ENCODE measurements at places on chromosomes 11 and 22.

- DNase-seq, result no peak
These were observed 26.1 kb downstream of the MADD start for GRCh38 chr11:47296045-47296444.

DNA sequence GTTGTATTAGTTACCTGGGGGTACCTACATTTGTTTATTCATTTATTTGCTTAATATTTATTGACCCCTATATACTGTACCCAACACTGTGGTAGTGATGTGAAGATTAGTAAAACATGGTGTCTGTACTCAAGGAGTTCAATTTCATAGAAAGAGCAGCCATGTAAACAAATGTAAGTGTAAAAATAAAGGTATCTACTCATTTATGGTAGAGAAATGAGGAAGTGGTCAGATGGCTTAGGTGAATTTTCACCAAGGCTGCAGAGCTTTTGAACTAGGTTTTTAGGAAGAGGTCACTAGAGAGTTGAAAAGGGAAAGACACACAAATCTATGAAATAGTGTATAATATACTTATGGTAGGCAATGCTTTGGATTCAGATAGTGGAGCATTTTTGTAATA is 11.1 kb downstream of the CTR9 start:
- no peak for DNase-seq

GRCh38 chr22:29254286-29254660 is 13.5 kb downstream of the RHBDD3 start:
- no peak for DNase-seq

GRCh38 chr11:57116654-57117053 is 65.1 kb upstream of the LRRC55 start:
- DNase-seq, result peak; percentile 23

DNA sequence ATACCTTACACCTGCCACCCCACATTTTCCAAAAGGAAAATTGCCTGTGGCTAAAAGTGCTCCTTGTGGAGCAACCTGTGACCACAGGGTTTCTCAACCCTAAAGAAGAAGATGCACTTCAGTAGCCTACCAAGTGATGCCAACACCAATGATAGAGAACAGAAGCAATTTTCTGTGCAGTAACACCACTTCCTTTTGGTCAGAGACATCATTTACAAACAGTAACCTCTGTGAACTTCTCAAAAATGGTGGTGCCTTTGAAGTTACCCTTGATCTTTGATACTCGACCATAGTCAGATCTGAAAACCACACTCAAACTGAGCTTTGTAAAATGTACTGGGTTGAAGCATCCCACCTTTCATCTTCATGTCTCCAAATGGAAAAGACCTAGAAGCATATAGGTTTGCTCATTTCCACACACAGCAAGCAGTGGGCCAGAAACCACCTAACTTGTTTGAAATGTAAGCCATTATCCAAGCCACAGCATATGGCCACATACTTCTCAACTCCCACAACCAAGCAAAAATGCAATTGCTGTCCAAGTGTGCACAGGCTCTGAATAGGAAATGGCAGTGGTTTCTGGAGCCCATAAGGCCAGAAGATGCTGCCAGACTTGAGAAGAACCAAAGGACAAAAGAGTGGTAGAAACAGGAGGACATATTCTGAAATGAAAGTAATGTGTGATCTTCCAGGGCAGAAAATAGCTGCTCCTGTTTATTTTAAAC is 24.3 kb downstream of the MPPED2 start:
- DNase-seq, result no peak

DNA sequence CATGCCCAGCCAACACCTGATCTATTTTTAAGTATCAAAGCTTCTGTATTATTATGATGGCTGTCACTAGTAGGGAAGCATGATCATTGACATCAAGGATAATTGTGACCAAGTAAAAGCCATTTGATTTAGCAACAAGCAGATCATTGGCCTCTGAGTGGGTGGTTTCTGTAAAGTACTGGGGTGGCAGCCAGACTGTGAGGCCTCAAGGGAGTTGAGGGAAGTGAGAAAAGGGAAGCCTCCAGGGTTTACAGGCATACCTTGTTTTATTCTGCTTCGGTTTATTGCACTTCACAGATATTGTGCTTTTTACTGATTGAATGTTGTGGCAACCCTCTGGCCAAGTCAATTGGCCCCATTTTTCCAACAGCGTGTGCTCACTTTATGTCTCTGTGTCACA is 60.1 kb downstream of the PRR5L start:
- peak; percentile 66 for DNase-seq

DNA sequence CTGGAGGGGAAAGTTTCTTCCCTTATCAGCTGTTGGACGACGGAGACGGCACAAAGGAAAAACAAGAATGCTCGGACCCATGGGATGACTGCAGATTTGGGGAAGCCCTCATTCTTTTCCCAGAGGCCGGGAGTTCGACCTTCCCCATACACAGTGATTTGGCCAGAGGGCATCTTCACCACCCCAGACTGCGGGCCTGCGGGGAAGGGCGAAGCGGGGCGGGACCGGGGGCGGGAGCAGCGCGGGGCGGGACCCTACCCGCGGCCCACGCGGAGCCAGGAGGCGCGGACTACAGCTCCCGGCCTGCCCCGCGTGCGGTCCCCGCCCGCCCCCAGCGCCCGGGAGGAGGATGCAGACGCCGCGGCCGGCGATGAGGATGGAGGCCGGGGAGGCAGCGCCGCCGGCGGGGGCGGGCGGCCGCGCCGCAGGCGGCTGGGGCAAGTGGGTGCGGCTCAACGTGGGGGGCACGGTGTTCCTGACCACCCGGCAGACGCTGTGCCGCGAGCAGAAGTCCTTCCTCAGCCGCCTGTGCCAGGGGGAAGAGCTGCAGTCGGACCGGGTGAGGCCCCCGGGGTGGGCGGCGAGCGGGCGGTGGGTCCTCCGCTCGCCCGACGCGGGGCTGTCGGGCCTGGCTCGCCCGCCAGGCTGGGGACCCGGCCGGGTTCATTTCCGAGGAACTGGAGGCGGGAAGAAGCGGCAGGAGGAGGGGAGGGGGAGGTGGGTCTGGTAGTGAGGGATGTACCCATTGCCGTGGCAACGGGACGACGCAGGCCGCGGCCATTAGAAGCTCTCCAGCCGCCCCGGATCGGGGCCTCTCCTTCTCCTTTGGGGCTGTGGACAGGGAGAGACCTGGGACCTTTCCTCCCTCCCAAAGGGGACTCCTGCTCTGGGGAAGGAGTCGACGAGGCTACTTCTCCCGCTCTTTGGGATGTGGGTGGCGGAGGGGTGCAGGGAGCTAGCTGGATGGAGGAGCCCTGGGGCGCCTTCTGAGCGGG is at the start of gene KCTD17:
TSS of gene KCTD17 (plus strand) at position 352 of the 995 bp plus-strand sequence. CDS start at position 371, 19 bp downstream.
- peak; percentile 17 for DNase-seq

- no peak for DNase-seq
These were observed 7.7 kb downstream of the ANKRD49 start for GRCh38 chr11:94501522-94501921.

GRCh38 chr22:32271389-32271788 is 16.2 kb upstream of the SLC5A4 start:
- DNase-seq, result no peak

DNA sequence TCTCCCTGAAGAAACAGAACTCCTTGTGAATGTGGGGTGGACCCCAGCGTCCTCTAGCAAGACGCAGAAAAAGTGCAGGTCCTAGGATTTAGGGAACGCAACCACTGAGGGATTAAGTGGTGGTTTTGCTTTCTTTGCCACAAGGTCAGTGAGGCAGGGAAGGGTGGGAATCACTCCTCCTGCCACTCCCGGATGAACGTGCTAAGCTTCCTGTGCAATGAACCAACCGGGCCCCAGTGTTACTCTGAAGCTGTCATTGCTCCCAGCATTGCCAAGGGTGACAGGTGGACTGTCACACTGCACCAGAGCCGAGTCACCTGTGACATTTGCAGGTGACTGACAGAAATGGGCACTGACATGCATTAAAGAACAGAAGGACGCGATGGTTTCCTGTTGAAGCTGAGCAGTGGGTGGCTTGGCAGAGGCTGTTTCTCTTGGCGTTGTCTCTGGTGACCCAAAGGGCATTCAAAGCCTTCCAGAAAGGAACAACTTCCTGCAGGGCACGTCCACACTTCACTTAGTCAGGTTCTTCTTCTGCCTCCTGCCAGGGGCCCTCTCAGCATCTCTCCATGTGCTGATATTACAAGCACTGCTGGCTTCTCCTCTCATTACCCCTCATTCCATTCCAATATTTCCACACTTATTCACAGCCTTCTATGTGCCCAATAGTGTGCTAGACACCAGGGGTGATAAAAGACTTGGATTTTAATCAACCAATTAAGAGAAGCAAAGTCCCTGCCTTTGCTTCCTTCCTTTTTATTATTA is 9.7 kb downstream of the KIRREL3 start:
- DNase-seq, result no peak

GRCh38 chr22:32622004-32622743 is 147.6 kb downstream of the FBXO7 start:
- DNase-seq, result no peak

DNA sequence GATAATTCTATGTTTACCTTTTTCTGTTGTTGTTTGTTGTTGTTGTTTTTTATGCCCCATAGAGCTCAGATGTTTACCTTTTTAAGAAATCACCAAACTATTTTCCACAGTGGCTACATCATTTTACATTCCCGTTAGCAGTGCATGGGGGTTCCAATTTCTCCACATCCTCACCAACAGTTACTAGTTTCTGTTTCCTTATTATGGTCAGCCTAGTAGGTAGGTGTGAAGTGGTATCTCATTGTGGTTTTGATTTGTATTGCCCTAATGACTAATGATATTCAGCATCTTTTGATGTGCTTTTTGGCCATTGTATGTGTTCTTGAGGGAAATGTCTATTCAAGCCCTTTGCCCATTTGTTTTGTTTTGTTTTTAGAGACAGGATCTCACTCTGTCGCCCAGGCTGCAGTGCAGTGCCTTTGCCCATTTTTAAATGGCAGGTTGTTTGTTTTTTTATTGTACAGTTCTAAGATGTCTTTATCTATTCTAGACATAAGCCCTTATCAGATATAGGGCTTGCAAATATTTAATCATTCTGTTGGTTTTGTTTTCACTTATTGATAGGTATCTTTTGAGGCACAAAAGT is 27.5 kb downstream of the CHEK2 start:
- DNase-seq, result no peak

- no peak for DNase-seq
These were observed 9.6 kb upstream of the CERK start for GRCh38 chr22:46747646-46748045.

GRCh38 chr11:87015645-87016044 is 22.1 kb upstream of the TMEM135 start:
- DNase-seq, result no peak

DNA sequence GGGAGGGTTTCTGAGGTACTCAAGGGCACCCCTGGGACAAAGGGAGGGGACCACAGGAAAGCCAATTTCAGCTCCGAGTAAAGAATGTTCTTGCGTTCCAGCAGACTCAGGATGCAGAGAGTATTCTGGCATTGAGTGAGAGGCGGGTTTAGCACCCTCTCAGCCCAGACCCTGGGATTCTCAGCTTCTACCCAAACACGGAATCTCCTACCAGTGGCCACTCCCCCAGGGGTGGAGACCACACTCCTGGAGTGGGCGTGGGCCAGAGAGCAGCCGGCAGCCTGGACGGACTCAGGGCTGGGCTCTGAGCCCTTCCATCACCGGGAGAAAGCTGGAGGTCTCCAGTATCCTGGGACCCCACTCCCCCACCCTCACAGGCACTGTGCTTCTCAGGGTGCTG is 26.1 kb upstream of the TTLL12 start:
- DNase-seq, result no peak

DNA sequence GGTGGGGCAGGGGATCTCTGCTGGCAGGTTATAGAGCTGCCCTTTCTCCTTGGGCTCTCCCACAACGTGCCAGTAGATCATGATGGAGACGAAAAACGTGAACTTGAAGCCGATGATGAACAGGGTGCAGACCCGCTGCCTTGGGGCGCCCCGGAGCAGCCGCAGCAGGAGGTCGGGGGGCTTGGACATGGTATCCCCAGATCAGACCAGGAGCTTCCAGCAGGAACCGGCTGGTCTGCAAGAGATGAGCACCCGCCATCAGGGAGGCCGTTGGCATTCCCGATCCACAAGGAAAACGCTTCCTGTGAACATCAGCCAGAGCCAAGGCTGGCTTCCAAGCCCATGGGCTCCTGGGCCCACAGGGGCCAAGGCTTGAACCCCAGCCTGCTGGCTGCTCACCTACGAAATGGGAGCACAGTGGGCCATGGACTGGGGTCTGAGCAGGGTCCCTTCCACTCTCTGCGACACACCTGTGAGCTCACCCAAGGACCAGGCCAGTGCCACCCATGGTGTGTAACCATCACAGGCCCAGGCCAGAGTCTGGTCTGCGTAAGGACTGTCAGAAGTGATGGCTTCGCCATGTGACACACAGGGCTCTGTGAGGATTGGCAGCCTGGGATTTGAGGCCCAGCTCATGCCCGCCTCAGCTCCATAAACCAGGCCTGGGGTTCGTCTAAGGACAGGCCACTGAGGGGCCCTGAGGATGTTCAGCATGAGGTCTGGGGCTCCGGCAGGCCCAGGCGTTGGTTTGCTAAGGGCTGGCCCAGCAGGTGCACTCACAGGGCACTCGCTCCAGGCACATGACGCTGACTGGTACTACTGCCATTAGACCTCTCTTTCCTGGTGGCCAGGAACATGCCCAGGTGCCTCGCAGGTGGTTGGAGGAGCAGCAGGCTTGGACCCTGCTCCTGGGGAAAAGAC is 26.6 kb downstream of the A4GALT start:
- no peak for DNase-seq

- DNase-seq, result no peak
These were observed 70.5 kb downstream of the NARS2 start for GRCh38 chr11:78504181-78504580.

- no peak for DNase-seq
These were observed 769.8 kb downstream of the BRD1 start for GRCh38 chr22:49057910-49058309.

All from bone marrow (tissue), 2 donors.